ENCODE measurements at places on chromosomes 13 and 19. TPM values are rescaled to one million over a fixed set of nuclear protein-coding genes. Genes with fewer than 3 reads are reported as not detected.

GRCh38 chr13:51240178-51240577, 18.0 kb downstream of the FAM124A start:
- H3K27me3 ChIP-seq, result no peaks in the 10 kb centered on the region
- H3K4me1 ChIP-seq, result no peaks in the 10 kb centered on the region
- DNase-seq, result no peak
- no peaks in the 10 kb centered on the region for H3K36me3 ChIP-seq
- H3K27ac ChIP-seq, result no peak overlapping the region

DNA sequence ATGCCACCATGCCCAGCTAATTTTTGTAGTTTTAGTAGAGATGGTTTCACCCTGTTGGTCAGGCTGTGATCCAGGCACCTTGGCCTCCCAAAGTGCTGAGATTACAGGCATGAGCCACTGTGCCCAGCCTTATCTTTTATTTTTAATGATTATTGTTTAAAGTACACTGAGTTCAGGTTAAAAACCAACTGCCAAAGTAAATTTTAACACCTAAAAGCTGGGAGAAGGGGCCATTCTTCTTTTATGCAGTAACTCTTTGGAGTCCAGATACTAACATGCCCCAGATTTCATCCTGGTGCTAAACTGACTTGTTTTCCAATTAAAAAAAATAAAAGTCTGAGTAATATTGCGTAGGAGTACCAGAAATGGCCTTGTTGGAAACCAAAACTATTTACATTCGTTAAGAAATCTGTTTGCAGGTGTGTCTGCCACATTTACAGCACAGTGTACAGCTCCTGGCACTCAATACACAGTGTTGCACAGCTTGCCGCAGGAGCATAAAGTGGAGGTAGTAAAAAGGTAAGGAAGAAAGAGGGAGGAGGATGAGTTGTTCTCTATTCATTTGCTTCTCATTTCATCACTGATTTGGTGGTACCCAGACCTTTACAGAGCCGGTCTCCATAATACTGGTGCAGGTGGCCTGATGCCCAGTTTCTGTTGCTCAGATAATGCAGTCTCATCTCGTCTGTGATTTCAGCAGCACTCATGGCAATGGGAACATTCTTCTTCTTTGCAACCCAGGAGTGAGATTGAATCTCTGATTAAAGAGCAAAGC, 108.9 kb downstream of the PCCA start:
- H3K4me3 ChIP-seq, result no peak overlapping the region
- H3K4me1 ChIP-seq, result no peaks in the 10 kb centered on the region
- H3K27ac ChIP-seq, result no peak overlapping the region
- no peak for DNase-seq
- no peaks in the 10 kb centered on the region for H3K36me3 ChIP-seq
- no peaks in the 10 kb centered on the region for H3K27me3 ChIP-seq

DNA sequence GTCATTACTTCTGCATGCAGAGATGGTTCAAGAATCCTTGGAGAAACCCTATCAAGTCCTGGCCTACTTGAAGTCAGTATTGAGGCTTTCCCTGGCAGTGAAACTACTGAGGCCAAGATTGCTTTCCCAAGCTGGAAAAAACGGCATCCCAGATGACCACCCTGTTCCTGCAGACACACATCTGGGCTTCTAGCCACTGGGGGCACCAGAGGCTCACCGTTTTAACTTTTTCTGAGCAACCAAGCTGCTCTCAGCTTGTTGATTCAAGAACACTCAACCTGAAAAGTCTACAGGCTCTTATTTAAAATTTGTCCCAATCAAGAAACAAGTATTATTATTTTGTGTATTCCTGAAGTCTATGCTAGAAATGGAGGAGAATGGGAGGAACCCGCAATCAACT, 66.6 kb downstream of the SPRYD7 start:
- H3K27me3 ChIP-seq, result no peaks in the 10 kb centered on the region
- no peak for DNase-seq
- H3K4me3 ChIP-seq, result no peak overlapping the region
- H3K27ac ChIP-seq, result no peak overlapping the region

GRCh38 chr19:13240312-13241022, 90.3 kb downstream of the IER2 start:
- H3K4me1 ChIP-seq, result no peaks in the 10 kb centered on the region
- H3K27ac ChIP-seq, result no peak overlapping the region
- DNase-seq, result no peak

DNA sequence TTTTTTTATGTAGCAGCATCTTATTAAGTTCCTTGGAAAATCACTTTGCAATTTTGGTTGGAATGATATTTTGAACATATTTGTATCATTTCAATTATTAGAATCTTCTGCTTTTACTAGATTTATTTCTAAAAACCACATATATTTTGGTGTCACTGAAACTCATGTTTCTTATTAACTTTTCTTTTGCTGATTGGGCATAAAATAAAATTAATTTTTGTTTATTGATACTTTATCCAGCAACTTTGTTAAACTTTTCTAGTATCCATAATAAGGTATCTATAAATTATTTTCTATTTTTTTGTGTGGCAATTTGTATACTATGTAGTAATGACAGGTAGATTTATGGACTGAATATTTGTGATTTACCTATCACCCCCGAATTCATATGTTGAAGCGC, 556.4 kb upstream of the ATXN8OS start:
- H3K27ac ChIP-seq, result no peak overlapping the region
- H3K4me3 ChIP-seq, result no peak overlapping the region
- H3K4me1 ChIP-seq, result no peaks in the 10 kb centered on the region

DNA sequence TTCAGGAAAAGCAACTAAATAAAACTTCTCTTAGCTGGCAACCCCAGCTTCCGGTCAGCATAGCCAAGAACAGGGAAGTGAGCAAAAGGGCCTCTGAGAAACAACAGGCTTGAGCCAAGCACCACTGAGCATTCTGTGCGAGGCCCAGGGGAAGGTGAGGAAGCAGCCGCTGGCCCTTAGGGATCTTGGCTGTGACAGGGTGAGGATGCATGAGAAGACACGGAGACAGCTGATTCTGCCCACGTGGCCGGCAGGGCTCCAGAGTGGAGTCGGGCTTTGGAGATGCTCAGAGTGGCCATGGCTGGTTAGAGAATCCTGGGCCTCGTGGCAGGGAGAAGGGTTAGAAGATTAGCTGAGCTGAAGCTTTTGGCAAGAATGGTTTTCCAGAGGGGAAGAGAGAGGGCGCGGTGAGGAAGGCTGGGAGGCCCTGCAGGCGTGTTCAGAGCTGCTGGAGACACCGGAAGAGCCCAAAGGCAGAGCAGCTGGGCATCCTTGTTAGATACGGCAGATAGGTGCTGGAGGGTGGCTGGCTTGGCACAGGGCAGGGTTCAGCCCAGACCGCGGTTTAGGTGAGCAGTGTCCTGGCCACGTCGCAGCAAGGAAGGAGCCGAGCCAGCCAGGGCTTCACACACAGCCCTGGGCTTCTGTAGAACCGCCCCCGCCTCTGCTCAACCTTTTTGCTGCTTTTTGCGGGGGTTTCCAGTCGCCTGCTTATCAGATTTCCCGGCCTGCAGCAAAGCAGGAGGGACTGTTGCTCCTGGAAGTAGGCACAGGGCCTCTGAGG, 17.3 kb downstream of the UPF1 start:
- H3K27me3 ChIP-seq, result no peaks in the 10 kb centered on the region
- DNase-seq, result no peak
- H3K27ac ChIP-seq, result no peak overlapping the region
- peaks cover 22% of the 10 kb centered on the region for H3K4me1 ChIP-seq
- peaks cover 33% of the 10 kb centered on the region for H3K36me3 ChIP-seq

DNA sequence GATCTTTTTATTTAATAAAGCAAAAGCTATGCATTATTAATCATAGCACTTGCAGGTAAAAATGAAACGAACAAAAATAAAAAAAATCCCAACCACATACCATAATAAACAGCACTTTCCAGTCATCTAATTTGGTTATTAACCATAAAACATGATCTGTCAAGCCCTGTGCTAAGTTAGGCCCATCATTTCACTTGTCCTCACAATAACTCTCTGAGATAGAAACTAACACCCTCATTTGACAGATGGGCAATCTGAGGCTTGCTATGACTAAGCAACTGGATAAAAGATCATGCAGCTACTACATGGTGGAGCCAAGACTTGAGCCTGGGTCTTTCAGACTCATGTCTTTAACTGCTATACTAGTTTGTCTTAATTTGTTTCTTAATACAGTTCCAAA, 21.8 kb downstream of the PROSER1 start:
- H3K27me3 ChIP-seq, result no peaks in the 10 kb centered on the region
- H3K4me1 ChIP-seq, result no peaks in the 10 kb centered on the region
- H3K27ac ChIP-seq, result no peak overlapping the region

GRCh38 chr19:16111909-16112752, 442 bp downstream of the RAB8A start:
- H3K4me3 ChIP-seq, result peak overlapping the region; percentile 90
- peaks cover 6% of the 10 kb centered on the region for H3K36me3 ChIP-seq
- H3K4me1 ChIP-seq, result peaks cover 10% of the 10 kb centered on the region
- H3K27me3 ChIP-seq, result no peaks in the 10 kb centered on the region
- no peak for DNase-seq
- peak overlapping the region; percentile 94 for H3K27ac ChIP-seq

DNA sequence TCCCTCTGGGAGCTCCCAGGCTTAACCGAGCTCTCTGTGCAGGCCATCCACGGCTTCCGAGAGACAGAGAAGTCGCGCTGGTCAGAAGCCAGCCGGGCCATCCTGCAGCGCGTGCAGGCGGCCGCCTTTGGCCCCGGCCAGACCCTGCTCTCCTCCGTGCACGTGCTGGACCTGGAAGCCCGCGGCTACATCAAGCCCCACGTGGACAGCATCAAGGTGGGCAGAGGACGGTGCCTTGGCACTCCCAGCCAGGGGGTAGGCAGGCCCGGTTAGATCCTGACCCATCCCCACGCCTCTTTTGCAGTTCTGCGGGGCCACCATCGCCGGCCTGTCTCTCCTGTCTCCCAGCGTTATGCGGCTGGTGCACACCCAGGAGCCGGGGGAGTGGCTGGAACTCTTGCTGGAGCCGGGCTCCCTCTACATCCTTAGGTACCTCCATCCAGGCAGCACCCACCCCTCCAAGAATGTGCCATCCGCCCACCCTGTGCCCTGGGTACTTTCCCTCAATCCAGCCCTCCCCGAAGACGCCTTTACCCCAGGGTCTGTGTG, 1.5 kb downstream of the PSPN start:
- H3K27me3 ChIP-seq, result no peaks in the 10 kb centered on the region
- no peak for DNase-seq
- peak overlapping the region; percentile 56 for H3K27ac ChIP-seq

DNA sequence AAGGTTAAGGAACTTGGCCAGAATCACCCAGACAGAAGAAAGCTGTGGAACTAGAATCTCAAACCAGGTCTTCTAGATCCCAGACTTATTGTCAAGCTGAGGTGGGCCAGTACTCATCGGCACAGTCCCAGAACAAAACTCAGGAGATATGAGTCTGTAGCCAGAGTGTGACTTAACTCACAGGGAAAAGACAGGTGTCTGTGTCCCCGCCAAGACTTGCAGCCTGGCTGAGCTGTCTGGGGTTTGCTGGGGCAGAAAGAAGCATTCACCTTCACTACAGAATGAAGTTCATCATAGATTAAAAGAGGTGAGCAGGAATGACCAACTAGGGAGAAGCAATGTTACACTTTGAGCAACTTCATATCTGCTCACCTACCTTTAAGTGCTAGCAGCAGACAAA, 257.2 kb downstream of the FOXO1 start:
- H3K27ac ChIP-seq, result no peak overlapping the region
- H3K4me1 ChIP-seq, result no peaks in the 10 kb centered on the region
- H3K36me3 ChIP-seq, result no peaks in the 10 kb centered on the region
- no peak for DNase-seq

DNA sequence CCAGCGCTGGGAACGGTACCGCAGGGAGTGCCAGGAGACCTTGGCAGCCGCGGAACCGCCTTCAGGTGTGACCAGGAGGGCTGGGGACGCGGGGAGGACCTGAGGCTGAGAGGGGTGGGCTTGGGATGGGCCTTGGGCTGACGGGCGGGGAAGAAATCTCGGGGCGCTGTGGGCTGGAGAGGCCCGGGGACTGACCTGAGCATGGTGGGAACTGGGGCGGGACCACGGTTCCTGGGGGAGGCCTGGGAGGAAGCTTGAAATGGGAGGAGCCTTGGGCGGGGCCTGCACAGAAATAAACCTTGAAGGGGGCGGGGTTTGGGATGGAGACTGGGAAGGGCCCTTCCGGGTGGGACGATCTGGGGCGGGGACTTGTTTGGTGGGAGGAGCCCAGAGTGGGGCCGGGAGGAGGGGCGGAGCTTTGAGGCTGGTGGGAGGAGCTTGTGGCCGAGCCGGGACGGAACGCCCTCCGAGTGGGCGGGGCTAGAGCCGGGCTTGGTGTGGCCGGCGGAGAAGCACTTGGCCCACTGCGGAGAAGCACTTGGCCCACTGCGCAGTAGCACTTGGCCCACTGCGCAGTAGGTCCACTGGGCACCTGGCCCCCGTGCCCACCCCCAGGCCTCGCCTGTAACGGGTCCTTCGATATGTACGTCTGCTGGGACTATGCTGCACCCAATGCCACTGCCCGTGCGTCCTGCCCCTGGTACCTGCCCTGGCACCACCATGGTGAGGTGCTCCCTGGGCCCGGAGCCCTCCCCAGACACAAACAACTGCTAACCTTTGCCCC, 2.8 kb downstream of the GIPR start:
- H3K27me3 ChIP-seq, result no peaks in the 10 kb centered on the region
- H3K4me1 ChIP-seq, result peaks cover 25% of the 10 kb centered on the region

DNA sequence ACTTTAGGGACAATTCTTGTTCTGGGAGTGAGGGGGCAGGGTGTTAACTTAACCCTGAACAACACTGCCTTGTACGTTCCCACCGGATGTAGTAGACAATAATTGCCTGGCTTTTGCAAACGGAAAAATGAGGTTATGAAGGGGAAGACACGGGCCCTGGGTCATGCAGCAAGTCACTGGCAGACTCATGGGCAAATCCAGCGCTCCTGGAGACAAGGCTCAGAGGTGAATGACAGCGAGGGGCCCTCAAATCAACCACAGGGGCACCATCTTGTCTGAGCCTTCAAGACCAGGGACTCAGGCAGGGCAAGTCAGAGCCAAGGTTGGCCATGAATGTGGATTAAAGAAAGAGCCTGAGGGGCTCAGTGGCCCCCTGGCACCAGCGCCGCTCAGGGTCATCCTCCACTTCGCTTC, 2.8 kb downstream of the RASA3 start:
- peak overlapping the region; percentile 85 for H3K27ac ChIP-seq
- H3K4me3 ChIP-seq, result peak overlapping the region; percentile 90
- peaks cover 58% of the 10 kb centered on the region for H3K4me1 ChIP-seq
- no peaks in the 10 kb centered on the region for H3K36me3 ChIP-seq
- no peak for DNase-seq

- H3K36me3 ChIP-seq, result no peaks in the 10 kb centered on the region
- H3K4me1 ChIP-seq, result no peaks in the 10 kb centered on the region
- DNase-seq, result no peak
- no peak overlapping the region for H3K27ac ChIP-seq
These were observed 247.0 kb downstream of the GPC6 start for GRCh38 chr13:93473441-93474270.

The KLK12 gene
- total RNA-seq, result not detected

The OR7C1 gene
- total RNA-seq, result not detected

The ZNF57 gene
- total RNA-seq, result 1.7 TPM

The PCDH8 gene
- total RNA-seq, result not detected

The ANKRD24 gene
- 1.4 TPM for total RNA-seq

The TSHZ3 gene
- total RNA-seq, result 0.19 TPM

The UGGT2 gene
- 6.5 TPM for total RNA-seq

Data from naive thymus-derived CD4-positive, alpha-beta T cell (primary cell).